ENCODE measurements at places on chromosomes 7 and 10.

DNA sequence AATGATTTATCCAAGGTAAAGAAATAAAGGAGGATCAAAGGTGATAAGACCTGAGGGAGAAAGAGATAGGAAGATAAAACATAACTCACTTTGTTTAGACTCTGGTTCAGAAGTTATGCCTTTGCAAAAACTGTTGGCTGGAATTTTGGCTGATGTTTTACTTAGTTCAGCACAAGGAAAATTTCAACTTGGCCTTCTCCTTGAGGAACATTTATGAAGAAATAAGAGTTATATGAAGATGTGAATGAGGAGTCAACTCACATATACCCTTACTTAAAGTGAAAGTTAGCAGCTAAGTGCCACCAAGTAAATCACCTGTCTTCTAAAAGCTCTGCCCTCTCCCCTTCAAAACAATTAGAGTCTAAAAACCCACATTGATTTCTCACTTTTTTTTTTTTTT lies 39.7 kb upstream of the COL1A2 start:
- no peak for DNase-seq

DNA sequence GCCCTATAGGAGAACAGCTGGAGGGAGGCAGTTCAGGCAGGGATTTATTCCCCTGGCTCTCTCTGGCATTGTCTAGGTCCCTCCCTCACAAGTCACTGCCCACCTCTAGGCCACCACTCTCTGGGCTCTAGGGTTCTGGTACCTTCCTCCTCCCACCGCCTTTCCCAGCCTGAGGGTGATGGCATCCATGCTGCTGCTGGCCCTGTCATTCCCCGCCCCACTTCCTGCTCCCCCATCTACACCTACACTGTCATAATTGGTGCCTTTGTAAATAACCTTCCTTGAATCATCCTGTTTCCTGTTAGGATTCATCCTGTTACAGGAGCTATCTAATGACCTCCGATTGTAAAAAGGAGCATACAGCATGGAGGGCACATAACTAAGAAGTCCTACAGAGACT lies 303.3 kb upstream of the COBL start:
- DNase-seq: no peak

DNA sequence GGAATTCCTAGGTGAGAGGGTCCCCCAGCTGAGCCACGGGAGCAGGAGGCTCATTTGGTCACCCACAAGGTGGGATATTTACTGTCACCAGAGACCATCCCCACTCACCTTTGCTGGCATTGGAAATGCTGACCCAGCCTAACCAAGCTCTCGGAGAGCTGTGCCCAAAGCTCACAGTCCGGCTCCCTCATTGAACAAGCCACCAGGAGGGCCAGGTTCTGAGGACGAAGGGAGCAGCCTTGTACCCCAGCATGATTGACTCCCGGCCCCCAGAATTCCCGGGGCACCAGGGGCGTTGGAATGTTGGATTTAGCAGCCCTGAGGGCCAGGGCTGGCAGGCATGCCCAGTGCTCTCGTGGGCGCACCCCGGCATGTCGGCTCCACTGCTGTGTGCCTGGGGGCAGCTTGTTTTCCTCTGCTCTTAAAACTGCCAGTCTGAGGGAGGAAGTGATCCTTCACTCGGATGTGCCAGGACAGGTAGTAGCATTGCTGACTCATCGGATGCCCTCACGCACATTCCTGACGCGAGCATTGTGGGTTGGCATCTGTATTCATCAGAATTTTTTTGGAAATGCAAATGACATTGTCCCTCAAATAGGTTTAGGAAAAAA lies 23.3 kb downstream of the CLIP2 start:
- no peak for DNase-seq

DNA sequence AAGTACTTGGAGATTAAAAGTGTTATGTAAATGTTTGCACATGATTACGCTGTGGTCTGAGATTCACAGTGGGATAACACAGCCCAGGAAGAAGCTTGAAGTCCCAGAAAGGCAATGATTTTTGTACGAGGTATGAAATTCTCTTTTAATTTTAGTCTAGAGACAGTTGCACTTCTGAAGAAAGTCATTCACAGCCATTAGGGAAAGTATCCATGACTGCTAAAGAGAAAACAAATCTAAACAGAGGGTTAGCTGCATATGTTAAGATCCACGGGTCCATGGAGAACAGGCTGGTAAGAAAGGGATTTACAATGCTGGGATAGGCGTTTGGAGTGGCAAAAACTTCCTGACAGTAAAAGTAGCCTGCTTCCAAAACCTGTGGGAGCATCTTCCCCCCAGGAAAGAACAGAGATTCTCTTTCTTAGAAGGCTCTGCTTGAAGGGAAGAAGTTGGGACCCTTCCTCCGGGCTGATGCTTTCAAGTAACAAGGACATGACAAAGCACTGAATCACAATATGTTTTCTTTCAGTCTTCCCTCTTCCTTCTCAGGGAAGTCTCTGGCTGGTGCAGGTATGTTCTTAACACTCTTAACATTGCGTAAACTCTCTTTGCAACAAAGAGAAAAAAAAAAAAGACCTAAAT lies 220.8 kb upstream of the CELF2 start:
- DNase-seq: no peak

DNA sequence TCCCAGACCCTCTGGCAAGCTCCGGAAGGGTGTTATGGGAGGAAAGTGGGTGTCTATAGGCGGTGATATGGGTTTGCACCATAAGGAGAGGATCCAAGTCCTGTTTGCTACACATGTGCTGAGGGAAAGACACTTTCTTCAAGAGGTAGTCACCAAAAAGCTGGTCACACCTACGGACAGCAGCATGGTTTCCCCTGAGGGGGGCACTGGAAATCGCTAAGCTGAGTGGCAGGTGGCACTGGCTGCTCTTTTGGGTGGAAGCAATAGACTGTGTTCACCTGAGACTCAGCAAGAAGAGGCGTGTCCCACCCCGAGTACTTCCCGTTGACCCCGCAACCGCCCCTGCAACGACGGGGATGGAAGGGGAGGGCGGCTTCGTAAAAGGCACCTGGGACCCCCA lies 1.8 kb upstream of the FOXI2 start:
- no peak for DNase-seq

DNA sequence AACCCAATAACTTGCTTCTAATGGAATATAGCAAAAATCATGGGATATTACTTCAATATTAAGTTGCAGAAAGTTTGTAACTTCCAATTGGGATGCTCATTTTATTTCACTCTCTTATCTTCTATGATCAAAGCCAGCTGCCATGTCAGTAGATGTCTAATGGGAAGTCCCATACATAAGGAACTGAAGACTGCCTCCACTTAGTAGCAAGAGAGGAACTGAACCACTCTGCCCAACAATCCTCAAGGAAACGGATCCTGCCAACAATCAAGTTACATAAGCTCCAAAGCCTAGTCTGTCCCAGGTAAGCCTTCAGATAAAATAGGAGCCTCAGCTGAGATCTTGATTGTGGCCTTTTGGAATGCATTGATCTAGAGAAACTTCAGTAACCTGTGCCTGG lies 431.5 kb upstream of the PCDH15 start:
- DNase-seq: no peak

All from activated T-helper 1 cell treated with anti-CD3 and anti-CD28 coated beads, Interleukin-2, amount 50 U/mL, for 16 hours (primary cell).